Neural progenitor cell (in vitro differentiated cells): ENCODE measurements at places on chromosomes 4 and X. TPM values are rescaled to one million over a fixed set of nuclear protein-coding genes. Genes with fewer than 3 reads are reported as not detected.

Gene GAGE12J
- total RNA-seq = not detected in 2 replicates

DNA sequence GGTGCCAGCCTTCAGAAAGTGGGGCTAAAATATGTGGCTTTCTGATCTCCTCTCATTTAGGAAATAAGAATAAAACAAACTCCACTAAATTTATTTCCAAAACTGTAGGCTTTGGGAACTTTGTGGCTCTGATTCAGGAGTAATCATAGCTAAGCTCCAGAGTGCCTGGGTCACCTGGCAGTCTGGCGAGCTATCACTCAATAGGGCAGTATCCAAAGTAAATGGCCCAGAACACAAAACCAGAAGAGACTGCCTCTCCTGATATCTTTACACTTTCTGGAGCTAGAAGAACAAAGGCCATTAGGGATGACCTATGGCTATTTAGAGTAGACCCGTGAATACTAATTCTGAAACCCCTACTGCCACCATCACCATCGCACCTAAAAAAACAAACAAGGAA lies 17.0 kb upstream of the PPARGC1A start:
- no peak overlapping the region for H3K4me3 ChIP-seq
- H3K27ac ChIP-seq = no peak overlapping the region
- H3K36me3 ChIP-seq = no peaks in the 10 kb centered on the region
- H3K4me1 ChIP-seq = no peaks in the 10 kb centered on the region
- H3K27me3 ChIP-seq = no peaks in the 10 kb centered on the region
- DNase-seq = no peak

DNA sequence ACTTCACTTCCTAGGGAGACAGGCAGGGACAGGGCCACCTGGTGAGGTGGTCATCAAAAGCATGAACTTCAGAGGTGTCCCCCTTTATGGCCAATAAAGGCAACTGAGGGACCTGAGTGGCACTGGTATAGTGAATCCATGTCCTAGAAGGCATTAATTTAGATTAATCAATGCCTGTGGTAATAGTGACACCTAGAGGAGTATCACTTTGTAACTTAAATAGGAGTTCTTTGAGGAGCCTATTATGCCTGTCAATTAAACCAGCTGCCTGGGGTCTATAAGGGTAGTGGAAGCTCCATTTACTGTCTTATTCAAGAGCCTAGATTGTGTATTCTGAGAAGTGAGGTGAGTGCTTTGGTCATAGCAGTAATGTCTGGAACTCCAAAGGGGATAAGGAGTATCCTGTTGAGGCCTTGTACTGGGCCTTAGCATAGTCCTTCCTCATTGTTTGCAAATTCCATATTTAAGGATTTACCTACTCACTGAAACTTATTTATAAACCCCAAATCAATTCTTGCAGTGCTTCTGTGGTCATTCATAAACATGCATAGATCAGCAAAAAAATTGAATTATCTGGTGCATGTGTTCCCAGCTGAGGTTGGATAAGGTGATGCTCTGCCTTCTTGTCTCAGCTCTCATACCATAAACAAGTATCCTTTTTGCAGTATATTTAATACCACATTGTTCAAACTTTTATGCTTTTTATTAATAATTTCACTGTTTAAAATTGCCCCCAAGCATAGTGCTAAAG lies 213.8 kb upstream of the RADX start:
- no peaks in the 10 kb centered on the region for H3K4me1 ChIP-seq
- H3K27me3 ChIP-seq = no peaks in the 10 kb centered on the region
- no peaks in the 10 kb centered on the region for H3K36me3 ChIP-seq
- no peak overlapping the region for H3K27ac ChIP-seq

DNA sequence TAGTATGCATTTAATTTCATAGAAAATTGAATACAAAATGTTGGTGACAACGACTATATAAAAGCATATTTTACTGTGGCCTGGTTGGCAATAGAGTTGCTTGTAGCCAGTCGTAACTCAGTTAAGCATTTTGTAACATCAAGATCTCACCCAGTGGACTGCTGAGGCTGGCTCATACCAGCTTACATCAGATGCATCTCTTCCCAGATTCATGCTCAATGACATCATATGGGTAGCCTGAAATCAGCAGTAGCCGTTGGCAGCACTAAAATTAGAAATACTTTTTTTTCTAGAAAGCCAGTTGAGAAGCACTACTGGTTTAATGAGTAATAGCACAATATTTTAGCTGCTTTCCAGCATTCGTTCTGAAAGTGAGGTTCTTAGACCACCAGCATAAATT lies 341.2 kb downstream of the TECRL start:
- no peaks in the 10 kb centered on the region for H3K36me3 ChIP-seq
- H3K27me3 ChIP-seq = no peaks in the 10 kb centered on the region
- DNase-seq = no peak

Gene FGF16
- total RNA-seq = not detected in 2 replicates

- DNase-seq = no peak
- H3K36me3 ChIP-seq = no peaks in the 10 kb centered on the region
- no peaks in the 10 kb centered on the region for H3K27me3 ChIP-seq
Observed at GRCh38 chrX:34999702-35000101, 57.1 kb downstream of the FAM47B start.

Gene IL1RAPL1
- total RNA-seq = 10.7 and 13.4 TPM in 2 replicates

Gene AWAT2
- total RNA-seq = not detected in 2 replicates

Gene DMP1
- total RNA-seq = not detected in 2 replicates

Gene GAGE12H
- total RNA-seq = not detected in 2 replicates

DNA sequence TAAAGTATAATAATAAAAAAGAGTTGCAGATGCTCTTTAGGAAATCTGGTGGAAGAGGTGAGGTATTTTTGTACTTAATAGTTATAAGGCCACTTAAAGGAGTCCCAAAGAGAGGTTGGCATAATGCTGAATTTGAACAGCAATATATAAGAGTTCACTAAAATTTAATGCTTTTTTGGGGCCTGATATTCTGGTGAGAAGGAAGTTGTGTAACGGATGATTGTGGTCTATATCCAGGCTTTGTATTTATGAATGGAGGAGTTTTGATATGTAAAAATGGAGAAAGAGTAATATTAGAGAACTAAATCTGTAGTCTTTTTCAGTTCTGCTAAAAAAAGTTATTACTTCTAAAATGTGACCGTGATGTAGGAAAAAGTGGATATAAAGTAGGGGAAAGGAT lies 20.4 kb downstream of the BMP2K start:
- DNase-seq = no peak
- H3K36me3 ChIP-seq = no peaks in the 10 kb centered on the region
- no peak overlapping the region for H3K4me3 ChIP-seq
- no peak overlapping the region for H3K27ac ChIP-seq
